Dorsolateral prefrontal cortex (tissue), 122 donors: ENCODE measurements at places on chromosomes 16 and 17. TPM values are rescaled to one million over a fixed set of nuclear protein-coding genes. Genes with fewer than 3 reads are reported as not detected.
A peak's percentile ranks its signal among the peaks of the same experiment; 100 is the strongest.

Gene TM4SF5
- total RNA-seq: not detected

DNA sequence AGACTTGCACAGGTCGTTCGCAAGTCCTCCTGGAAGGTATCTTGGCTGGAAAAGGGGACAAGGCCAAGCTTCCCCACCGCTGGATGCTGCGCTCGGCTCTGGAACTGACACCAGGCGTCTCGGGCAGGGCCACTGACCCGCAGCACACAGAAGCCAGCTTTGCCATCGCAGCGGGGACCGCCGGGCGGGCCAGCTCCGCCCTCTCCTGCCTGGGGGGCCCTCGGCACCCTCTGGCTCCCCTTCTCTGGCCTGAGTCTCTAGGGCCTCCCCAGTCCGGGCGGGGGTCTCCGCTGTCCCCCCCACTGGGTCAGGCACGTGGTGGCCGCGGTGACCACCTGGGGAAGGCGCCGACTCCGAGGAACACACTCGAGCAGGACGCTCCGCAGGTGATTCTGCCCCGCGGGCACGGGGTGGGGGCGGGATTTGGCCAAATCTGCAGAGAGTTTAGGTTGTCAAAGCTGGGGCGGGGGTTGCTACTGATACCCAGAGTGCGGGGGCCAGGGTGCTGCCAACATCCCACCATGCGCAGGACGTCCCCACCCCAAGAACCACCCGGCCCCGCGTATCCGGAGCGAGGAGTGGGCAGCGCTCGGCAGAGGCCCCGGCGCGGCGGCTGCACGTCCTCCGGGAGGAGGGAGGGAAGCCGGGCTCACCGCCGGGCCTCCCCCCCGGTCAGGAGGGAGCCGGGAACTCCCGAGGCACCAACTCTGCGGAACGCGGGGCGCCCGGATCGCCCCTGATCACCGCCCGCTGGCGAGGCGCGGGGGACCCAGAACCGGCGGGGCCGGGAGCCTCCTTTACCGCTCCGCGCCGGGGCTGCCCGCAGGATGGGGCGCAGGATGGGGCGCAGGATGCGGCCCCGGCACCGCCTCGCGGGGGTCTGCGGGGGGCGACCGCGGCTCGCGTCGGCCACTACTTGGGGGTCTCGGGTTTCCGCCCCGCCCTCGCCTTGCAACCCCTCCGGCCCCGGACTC is 744 bp upstream of the METRNL start:
- no peak for DNase-seq

DNA sequence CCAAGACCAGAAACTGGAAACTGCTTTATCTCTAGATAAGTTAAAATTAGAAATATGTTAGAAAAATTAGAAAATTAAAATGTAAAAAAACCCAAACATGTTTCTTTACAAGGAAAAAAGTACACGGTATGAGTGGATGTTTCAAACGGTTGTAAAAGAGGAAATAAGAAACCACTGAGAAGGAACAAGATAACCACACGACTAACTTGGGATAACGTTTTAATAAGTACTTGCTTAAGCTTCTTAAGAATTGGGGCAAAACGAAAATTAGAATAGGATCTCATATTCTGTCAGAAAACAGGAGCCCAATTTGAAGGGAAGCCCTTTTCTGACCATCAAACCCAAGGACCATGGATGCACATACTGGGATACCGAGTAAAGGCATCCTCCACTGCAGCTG is 31.0 kb downstream of the MBTPS1 start:
- no peak for DNase-seq

Gene FOXN1
- not detected for total RNA-seq

- no peak for DNase-seq
Measured at GRCh38 chr17:45828171-45828570, 16.5 kb upstream of the SPPL2C start.

Gene HOXB1
- not detected for total RNA-seq

- DNase-seq: no peak
Measured at GRCh38 chr17:50916708-50917417, 50.7 kb upstream of the TOB1 start.

DNA sequence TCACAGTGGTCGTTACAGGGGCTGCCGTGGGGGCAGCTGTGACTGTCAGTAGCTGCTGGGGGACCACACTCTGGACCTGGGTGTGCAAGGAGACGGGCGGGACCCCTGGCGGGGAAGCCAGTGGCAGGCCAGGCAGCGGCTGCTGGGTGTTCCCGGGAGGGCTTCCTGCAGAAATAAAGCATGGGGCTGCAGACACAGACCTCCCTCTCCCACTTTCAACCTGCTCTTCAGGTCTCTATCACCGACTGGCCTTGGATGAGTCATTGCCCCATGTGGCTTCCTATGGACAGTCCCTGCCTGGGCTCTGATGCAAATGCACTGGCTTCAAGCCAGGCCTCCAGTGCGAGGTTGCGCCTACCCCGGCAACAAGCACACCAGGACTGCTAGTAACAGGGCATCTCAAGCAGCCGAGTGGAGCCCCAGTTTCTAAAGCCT is 17.2 kb downstream of the SREBF1 start:
- peak; percentile 67 for DNase-seq

- DNase-seq: no peak
Measured at GRCh38 chr17:18951941-18952842, at the start of gene SLC5A10. Gene SLC5A10 (plus strand): TSS chr17:18952165. CDS start chr17:18952206, 41 bp downstream.

Gene MYH11
- 7.7 TPM for total RNA-seq

Gene ZSCAN32
- total RNA-seq: 11.9 TPM
